ENCODE measurements at places on chromosomes 12 and 14.

- DNase-seq = no peak
Measured at GRCh38 chr12:25557830-25558436, 4.8 kb upstream of the LMNTD1 start.

DNA sequence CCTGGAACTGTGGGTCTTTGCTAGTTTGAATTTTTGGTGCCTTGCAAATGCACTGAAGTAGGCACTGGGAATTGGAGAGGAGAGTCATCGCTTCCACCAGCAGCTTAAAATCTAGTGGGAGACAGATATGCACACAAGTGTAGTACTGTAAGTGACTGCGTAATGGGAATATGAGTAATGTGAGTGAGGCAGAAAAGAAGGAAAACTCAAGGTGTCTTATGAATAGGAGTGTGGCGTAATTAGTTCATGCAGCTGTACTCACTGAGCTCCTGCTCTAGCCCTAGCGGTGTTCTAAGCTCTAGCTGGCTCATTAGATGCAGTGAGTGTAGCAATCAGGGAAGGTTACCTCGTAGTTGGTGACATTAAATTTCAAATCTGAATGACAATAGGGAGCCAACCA is 2.8 kb downstream of the TCP11L2 start:
- no peak for DNase-seq

DNA sequence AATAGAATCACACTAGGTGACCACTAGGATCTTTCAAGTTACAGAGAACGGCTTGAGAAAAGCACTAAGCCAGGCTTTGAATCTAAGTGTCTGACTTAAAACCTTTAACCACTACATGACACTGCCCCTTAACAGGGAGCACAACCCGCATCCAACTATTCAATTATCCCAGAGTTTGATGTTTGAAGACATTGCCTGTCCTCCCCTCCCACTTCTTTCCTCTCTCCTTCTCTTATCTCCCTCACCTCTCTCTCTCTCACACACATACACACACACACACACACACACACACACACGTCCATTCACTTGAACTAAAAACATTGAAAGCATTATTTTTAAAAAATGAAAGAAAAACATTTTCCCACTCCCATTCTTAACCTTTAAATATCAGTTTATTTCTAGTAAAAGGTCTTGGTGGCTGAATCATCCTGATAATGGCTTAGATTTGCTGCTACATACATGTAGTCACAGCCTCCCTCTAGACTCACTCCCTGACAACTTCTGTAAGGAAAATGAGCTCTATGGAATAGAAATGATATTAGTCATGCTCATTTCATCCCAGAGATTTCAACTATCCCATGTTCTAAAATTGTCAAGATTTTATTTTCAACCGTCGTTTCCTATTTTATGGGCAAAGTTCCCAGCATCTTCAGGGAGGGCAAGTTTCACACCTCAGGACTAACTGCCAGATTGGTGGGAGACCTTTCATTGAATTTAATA is 53.5 kb upstream of the RAP1B start:
- DNase-seq = no peak

GRCh38 chr12:19462406-19462805 is 23.1 kb downstream of the AEBP2 start:
- DNase-seq = no peak

- peak; percentile 12 for DNase-seq
Measured at GRCh38 chr14:93112891-93113677, 2.6 kb downstream of the ITPK1 start.

DNA sequence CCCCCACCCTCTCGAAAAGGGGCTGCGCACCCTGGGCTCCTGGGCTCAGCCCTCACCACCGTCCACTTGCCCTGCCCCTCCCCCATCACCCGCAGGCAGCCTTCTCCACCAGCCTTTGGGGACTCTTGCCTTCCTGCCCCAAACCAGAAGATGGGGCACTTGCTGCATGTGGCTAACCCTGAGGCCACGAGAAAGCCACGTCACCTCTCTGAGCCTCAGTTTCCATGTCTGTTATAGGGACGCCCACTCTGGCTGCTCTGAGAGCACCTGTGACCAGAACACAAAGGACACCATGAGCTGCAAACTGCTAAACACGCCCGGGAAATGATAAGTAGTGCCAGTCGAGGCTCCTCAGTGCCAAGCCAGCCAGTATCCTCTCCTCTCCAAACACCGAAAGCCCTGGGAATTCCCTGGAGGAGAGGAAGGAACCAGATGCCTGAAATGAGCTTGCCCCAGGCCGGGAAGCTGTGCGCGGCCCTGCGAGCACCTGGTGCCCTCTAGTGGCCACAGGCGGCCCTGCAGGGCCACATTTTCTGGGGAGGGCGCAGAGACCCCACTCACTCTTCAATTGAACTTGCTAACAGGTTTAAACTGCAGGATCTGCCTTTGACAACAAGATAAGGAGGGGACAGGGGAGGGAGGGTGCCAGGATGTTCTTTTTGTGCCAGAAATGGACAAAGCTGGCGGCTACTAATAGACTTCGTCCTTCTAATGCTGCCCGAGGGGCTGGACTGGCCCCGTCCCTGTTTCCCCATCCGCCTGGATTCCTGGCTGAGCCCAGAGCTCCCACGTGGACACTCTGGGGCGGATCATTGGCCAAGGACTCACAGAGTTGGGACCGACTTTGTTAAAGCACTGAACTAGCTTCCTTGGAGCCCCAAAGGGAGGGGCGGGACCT is 10.2 kb upstream of the SERPINA9 start:
- no peak for DNase-seq

DNA sequence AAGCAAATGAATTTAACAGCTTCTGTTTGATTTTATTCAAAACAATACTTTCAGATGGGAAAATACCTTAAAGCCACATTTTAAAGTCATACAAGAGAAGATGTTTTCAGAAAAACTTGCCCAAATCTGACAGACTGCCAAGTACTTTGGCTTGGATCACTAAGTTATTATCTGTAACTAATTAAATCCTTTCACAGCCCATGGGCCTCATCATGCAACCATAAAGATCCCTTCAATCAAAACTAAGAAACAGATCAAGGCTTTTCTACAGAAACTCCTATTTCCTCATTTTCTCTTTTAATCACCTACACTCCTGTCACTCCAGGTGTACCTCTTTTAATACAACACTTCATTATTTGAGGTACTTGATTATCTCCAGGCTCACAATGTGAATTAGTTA is 28.1 kb downstream of the BLTP3B start:
- no peak for DNase-seq

DNA sequence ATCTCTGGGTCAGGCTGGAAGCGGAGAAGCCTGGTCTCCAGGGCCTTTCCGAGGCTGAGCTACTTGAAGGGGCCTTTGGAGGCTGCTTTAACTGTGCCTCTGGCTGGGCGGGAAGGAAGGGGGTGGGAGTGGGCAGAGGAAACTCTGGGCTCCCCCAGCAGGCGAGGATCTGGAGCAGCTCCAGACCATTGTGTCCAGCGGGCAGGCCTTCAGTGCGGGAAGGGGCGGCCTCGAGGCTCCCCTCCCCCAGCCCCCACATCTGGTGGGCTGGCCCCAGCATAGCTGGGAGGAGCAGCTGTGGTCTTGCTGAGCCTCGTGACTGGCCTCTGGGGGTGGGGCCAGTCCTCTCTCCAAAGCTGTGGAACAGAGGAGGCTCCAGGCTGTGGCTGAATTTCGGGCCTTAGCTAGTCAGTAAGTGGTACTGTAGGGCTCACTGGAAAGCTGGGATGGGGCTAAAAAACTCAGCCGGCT is 3.4 kb downstream of the TAMALIN start:
- no peak for DNase-seq

DNA sequence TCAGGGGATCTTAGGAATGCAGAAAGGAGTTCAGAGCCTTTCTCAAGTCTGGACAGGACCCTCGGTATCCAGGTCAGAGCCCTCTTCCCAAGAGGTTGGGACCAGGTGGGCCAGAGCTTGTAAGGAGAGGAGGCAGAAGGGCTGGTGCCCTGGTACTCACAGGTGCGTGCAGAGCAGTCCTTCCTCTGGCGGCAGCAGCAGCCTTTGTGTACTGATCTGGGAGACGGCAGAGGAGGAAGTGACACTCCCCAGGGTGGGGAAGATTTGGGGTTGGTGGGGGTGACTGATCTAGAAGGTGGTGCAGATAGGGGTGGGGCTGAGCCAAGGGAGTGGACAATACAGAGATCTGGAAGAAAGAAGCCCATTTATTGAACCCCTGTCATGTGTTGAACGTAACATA is at the start of gene ITGB7:
TSS of gene ITGB7 (minus strand) at position 210 of the 400 bp plus-strand sequence. CDS start 6,808 bp downstream, outside the sequence.
- no peak for DNase-seq

DNA sequence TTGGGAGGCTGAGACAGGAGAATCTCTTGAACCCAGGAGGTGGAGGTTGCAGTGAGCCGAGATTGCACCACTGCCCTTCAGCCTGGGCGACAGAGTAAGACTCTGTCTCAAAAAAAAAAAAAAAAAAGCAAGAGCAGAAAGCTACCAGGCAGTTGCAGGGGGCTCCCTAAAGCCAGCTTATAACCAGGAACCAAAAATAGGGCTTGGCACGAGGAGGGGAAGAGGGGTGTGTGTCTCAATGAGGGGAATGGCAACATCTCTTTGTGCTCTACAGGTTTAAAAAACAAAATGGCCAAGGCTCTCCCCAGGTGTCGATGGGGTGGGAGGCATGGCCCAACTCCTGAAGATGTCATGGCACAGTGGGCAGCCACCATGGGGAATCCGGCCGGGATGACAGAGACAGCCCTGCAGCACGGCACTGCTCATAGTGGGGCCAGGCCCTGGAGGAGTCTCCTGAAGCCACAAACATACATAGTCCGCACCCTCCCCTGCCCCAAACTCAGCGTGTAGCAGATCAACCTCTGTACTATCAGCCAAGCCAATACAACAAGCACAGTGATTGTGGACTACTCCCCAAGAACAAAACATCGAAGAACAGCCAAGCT is 16.0 kb upstream of the EIF5 start:
- no peak for DNase-seq

GRCh38 chr14:67508956-67509355 is 20.4 kb upstream of the TMEM229B start:
- no peak for DNase-seq

DNA sequence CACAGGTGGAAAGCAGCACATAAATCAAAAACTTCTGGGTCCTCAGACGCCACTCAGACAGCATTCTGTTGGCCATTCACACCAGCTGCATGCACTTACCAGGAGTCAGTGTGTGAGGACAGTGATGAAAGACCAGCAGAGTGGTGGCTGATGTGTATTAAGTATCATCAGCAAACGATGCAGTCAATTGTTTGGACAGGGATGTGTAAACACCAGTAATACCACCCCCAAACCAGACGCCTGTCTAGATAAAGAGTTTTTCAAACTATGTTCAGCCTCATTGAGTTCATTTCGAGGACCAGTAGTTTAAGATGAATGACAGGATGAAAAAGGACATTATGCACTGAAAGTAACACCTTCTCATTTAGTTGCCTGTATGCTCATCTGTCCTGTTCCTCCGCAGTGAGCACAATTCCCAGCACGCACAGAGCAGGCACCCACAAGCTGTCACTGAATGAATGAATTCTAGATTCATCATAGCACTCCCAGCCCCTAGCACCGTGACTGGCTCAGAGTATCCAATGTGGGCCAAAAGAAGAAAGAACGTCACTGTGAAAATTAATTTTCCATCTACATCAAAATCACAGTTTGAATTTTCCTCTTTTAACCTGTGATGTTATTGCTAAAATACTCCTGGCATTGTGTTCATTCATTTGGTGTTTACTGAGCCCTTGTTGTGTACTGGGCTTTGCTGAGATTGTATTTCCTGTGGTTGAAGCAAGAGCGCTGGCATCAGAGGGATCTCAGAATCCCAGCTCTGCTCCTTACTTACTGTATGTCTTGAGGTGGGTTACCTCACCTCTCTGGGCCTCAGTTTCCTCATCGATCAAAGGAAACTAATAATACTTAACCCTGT is 124.8 kb upstream of the NOS1 start:
- no peak for DNase-seq

GRCh38 chr12:24711056-24712008 is 237.6 kb downstream of the BCAT1 start:
- DNase-seq = no peak

DNA sequence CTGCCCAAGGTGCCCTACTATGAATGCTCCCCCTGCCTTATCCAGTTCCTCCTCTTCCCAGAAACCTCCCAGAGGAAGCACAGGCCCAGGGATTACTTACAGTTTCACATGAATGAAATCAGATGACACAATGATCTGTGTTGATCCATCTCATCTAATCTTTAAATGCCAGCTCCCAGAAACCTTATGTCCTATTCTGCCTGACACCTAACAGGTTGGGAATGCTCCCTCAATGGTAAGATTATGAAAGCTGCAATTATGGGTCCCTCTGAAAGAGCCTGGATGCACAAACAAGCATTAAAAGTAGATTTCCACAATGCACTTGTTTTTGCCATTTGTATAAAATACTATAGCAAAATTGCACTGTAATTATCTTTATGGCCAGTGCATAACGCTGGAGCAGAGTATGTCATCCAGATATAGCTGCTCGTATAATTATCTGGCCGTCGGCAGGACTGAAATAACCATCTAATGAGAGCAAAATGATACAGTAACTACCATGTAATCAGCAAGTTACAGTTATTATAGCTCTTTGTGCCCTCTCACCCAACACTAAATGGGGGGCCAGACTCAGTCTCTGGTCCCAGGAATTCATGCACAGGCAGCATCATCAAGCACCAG is 4.4 kb upstream of the ZBTB39 start:
- DNase-seq = no peak

DNA sequence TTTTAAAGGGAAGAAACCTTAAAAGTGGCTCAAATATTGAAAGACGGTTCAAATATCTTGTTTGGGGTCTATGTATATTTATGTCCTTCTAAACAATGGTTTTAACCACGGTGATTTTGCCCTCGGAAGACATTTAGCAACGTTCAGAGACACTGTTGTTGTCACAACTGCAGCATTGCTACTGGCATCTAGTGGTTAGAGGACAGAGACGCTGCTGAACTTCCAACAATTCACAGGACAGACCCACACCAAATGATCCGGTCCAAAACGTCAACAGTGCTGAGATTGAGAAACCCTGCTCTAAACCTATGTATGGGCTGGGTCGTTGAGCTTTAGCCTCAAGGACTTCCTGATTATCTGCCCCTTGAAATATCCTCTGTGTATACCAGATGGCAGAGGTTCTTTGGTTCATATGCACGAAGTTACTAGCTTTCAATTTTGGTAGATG is 1.7 kb downstream of the ANGEL1 start:
- no peak for DNase-seq

DNA sequence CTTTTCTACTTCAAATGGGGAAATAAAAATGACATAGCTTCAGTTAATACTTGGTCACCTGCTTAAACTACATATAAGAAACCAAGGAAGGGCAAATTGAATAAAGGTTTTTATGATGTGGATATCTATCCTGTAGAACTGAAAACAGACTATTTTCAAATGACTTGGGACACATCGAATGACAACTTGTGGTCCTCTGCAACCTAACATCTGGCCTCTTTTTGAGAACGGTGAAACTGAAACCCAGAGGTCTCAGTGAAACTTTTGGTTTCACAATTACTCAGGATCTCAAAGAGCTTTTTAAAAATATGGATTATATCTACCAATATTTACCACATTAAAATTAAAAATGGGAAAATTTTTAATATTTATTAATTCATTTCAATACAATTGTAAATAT is 65.2 kb downstream of the PPP2R5E start:
- DNase-seq = no peak
